ENCODE measurements at places on chromosomes 6 and 20.

- no peak for DNase-seq
Observed at GRCh38 chr6:25060522-25060921, 124.8 kb upstream of the RIPOR2 start.

- no peak for DNase-seq
Observed at GRCh38 chr6:157240059-157240959, 83.0 kb downstream of the TMEM242 start.

GRCh38 chr6:169793408-169793807 is 42.0 kb downstream of the ERMARD start:
- no peak for DNase-seq

DNA sequence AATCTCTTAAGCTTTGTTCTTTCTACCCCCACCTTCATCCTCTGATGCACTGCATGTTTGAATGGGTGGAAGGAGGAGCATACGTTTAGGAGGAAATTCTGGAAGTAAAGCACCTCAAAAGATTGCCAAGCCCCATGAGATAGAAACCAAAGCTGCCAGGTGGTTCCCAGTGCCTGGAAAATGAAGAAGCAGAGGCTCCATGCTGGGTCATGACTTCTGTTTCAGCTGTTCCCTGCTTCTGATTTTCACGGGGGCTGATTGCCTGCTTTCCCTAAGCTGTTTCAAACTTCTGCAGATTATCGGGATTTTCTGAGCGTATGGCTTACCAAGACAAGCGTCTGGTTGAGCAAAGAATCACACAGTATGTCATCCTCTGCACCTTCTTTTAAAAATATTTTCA is 87.5 kb upstream of the SYNDIG1 start:
- DNase-seq: no peak

DNA sequence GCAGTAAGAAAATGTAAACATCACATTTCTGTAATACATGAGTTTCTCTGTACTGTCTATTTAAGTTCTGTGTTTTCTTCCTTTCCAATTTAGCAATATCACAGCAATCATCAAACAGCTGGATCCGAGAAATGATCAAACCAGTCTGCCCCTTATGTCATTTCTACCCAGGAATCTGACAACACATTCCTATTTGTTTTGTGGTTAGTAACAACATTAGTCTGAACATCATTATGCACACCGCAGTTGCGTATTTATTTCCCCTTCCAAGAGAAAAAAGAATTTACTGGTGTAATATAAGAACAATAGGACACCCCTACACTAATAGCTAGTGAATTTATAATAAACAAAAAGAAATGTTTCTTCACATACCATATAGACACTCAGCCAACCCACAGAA is 179.5 kb downstream of the BTBD9 start:
- no peak for DNase-seq

DNA sequence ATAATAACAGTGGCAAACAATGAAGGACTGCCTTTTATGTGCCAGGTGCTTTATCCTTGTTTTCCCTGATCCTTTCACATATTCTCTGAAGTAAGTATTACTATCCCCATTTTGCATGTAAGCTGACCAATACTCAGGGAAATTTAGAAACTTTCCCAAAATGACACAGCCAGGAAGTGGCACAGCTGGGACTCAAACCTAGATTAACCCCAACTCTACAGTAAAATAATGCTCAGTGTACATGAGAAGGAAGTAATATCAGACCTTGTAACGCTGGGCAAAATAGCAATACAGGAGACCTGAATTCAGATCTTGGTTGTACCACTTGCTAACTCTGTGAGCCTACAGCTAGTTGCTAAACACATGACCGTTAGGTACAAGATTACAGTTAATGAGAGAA is 26.8 kb upstream of the NRSN1 start:
- no peak for DNase-seq

- DNase-seq: no peak
Observed at GRCh38 chr20:44494266-44494665, 18.6 kb downstream of the TTPAL start.

- DNase-seq: no peak
Observed at GRCh38 chr6:128310451-128310850, 209.9 kb downstream of the PTPRK start.

DNA sequence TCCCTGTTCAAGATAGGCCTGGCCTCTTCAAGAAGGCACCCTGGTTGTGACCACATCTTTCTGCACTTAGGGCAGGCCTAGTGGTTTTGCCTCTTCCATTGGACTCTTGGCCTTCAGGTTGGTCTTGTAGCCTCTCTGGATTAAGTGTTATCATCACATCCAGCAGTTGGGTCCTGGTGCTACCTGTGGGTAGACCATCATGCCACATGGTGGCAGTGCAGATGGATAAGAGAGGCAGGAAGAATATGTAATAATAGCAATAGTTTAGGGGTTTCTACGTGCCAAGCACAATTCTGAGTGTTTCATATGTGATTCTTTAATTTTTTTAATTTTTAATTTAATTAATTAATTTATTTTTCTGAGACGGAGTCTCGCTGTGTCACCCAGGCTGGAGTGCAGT is 28.5 kb upstream of the SNRPB2 start:
- peak; percentile 18 for DNase-seq

- peak; percentile 35 for DNase-seq
Observed at GRCh38 chr6:113048741-113049140, 701.6 kb downstream of the RFPL4B start.

- no peak for DNase-seq
Observed at GRCh38 chr20:52035977-52036376, 155.6 kb downstream of the ZFP64 start.

DNA sequence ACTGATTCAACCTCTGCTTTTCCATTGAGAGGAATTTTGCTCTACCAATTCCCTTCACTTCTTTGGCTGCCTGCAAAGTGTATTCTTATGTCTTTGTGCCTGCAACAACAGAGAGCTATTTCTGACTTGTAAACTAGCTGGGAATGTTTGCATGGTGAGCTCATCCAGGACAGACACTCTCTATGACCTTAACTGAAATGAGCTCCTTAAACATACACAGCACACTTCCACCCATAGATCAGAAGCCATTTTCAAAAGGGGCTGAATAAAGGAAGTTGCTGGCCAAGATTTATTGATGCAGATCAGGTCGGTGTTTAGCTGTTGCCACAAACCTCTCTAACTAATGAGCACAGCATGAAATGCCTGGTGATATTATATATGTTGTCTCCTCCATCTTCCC is 377.7 kb downstream of the BTBD9 start:
- peak; percentile 84 for DNase-seq

- no peak for DNase-seq
Observed at GRCh38 chr6:170314983-170315382, 8.4 kb downstream of the FAM120B start.

DNA sequence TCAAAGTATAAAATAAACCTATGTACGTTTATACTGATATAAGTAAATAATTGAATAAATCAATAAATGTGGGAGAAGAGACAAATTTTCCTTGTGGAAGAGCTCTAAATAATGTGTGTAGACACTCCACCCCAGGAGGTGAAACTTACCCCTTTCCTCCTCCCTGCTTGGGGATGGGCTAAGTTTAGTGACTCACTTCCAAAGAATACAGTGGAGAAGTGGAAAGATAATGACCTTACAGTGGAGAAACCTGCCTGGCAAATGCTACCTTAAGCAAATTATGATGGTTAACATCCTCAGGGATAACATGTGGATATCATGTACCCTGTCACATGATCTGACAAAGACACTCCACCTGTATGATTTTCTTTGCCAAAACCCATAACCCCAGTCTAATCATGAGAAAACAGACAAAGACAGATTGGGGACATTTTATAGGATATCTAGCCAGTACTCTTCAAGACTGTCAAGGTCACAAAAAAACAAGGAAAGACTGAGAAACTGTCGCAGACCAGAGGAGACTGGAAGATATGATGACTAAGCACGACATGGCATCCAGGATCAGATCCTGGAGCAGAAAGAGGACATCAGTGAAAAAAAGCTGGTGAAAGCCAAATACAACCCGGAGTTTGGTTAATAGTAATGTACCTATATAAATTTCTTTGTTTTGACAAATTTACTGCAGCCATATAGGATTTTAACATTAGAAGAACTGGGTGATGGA is 195.5 kb upstream of the PRDM1 start:
- DNase-seq: no peak

DNA sequence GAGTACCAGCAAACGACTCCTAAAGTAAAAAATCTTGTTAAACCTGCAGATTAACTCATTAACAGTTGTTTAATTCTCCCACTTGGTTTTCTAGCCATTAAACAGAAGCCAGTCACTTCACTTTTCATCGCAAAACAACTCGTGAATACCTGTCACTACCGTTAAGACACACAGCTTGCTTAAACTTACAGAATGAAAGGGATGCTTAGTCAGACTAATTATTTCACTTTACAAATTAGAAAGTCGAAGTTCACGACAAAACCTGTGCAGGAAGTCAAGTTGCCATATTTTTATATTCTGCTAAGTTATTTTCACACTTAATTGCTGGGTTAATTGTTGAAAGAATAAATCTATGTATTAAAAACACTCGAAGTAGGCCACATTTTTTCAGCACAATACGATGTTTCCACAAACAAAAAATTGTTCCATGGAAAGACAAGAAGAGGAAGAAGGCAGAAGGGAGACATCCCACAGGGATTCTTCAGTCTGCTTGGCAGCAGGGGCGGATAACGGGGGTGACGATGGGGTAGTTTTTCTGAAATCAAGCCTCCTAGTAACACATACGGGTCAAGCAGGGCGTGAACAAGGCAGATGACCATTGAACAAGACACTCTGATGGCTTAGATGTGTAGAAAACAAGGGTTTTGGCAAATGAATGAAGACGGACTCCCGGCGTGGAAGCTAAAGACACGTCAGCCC is 933 bp downstream of the SSR1 start:
- DNase-seq: peak; percentile 14

GRCh38 chr6:33170176-33171015 is 21.9 kb downstream of the COL11A2 start:
- no peak for DNase-seq

- no peak for DNase-seq
Observed at GRCh38 chr20:45951925-45952834, 17.7 kb downstream of the PCIF1 start.

DNA sequence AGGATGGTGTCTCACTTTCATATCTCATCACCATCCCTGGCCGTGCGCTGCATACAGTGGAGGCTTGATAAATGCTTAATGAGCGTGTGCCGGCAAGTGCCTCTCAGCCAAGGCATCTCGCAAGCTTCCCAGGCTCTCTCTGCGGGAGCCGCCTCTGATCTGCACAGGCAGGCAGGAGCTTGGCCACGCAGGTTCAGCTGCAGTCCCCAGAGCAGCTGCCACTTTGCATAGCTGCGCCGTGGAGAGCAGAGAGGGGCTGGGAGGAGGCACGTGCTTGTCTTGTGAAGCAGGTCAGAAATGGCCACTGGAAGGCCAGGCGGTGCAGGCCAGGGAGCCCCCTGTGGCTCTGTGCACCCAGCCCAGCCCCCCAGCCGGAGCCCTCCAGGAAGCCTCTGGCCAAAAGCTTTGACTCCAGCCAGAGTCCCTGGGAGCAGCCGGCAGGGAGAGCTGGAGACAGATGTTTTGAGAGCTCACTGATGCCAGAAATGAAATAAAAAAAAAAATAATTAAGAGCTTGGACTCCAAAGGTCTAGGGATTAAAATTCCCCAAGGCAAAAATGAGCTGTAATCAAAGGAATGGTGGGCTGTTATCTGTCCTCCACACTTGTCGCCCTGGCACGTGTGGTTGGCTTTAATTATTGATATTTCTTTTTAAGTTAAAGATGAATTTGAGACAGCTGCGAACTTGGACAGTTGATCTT is 377.0 kb downstream of the CDH4 start:
- DNase-seq: no peak

- DNase-seq: no peak
Observed at GRCh38 chr6:82567621-82568020, 204.0 kb downstream of the TPBG start.

- DNase-seq: peak; percentile 27
Observed at GRCh38 chr20:45346291-45346718, 1.9 kb downstream of the SDC4 start.

- DNase-seq: no peak
Observed at GRCh38 chr20:62658593-62659178, 16.4 kb downstream of the SLCO4A1 start.

DNA sequence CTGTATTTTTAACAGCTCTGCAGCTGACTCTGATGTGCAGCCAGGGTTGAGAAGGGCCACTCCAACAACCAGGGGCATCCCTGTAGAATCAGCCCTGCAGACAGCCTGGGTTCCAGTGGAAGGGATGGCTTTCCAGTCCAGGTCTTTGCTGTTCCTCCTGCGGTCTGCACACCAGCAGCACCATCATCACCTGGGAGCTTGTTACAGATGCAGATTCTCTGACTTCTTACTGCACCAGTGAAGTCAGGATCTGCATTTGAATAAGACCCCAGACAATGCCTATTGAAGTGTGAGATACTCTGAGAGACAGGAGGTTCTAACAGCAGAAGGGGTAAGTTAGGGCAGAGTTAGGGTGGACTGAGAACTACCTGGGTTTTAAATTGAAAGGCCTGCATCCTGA is 151.3 kb downstream of the F13A1 start:
- DNase-seq: no peak

- DNase-seq: no peak
Observed at GRCh38 chr6:54614499-54615195, 231.9 kb upstream of the FAM83B start.

GRCh38 chr6:113375950-113376846 is 480.9 kb upstream of the MARCKS start:
- DNase-seq: peak; percentile 76

GRCh38 chr6:149806127-149806526 is 56.6 kb downstream of the PCMT1 start:
- DNase-seq: no peak

DNA sequence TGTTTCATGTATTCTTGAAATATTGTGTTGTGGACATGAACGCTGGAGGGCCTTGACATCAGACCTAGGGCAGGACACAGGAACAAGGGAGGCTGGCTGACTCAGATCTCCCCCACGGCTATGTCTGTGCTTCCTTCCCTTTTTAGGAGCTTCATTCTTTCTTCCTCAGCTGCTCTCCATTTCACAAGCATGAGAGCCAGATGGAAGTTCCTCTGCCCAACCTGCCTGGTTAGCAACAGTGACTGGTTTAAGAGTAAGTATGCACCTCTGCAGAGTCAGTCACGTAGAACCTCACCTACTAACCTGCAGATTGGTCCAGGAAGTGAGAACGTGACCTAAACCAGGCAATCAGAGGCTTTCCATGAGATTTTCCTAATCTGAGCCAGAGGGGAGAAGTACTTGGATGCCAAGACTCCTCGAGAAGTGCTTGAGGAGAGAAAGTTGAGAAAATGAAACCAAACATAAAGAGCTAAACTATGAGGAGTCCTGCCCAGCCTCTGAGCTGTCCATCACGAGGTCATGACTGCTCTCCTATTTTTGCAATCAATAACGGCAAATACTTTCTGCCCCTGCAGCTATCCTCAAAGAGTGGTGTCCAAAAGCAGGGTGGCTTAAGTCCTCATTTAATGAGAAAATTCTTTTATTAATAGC is 465.2 kb upstream of the CITED2 start:
- no peak for DNase-seq

Data from dermis blood vessel endothelial cell (primary cell).